ENCODE measurements at places on chromosomes 12 and 14.

DNA sequence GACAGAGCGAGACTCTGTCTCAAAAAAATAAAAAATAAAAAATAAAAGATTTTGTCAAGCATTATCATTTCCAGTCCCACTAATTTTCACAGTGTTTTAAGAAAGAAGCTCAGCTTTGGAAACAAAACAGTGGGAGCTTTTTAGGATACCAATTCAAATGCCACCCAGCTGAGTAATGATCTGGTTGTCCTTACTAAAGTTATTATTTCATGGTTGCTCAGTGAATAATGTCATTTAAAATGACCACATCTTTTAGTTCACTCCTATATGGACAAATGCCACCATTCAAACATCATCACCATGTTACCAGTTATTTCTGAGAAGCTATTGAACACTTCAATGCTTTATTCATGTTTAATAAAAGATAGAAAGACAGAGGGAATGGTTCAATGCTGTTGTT is 365.0 kb downstream of the CCER1 start:
- DNase-seq = no peak

GRCh38 chr12:118398940-118399339 is 22.6 kb downstream of the SUDS3 start:
- DNase-seq = no peak

GRCh38 chr12:109741970-109742703 is 28.5 kb downstream of the FAM222A start:
- no peak for DNase-seq

DNA sequence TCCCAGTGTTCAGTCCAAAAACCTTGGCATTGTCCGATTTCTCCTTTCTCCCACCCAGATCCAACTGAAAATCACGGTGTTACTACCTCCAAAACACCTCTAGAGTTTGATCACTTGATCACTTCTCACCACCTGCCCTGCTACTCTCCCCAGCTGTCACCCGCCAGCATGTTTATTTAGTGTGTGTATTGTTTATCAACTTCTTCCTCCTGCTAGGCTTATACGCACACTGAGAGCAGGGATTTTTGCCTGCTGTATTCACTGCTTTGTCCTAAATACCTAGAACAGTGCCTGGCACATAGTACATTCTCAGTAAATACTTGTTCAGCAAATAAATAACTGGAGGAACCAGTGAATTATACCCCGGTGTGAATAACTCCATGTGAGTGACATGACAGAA is 5.0 kb downstream of the BDKRB1 start:
- DNase-seq = no peak

GRCh38 chr14:36020120-36021029 is 156.1 kb downstream of the PTCSC3 start:
- no peak for DNase-seq

DNA sequence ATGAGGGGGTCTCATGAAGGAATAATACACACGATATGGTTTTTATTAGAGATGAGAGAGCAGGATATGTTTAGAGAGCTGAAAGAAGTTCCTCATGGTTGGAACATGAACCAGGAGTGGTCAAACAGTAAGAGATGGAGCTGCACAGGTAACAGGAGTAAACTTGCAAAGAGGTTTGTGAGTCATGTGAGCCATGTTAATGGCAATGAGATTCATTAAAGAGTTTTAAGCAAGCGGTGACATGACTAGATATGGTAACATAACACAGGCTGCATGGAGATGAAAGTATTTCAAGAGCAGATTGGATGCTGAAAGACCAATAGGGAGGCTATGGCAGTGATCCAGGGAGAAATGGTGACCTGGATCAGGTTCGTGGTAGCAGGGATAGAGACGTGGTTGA is 62.6 kb upstream of the SSTR1 start:
- DNase-seq = peak; percentile 96

GRCh38 chr12:56983386-56983785 is 23.0 kb downstream of the ZBTB39 start:
- DNase-seq = no peak

GRCh38 chr12:67594888-67595287 is 53.7 kb upstream of the DYRK2 start:
- DNase-seq = no peak

GRCh38 chr12:66341126-66341525 is 38.8 kb downstream of the HELB start:
- DNase-seq = no peak

DNA sequence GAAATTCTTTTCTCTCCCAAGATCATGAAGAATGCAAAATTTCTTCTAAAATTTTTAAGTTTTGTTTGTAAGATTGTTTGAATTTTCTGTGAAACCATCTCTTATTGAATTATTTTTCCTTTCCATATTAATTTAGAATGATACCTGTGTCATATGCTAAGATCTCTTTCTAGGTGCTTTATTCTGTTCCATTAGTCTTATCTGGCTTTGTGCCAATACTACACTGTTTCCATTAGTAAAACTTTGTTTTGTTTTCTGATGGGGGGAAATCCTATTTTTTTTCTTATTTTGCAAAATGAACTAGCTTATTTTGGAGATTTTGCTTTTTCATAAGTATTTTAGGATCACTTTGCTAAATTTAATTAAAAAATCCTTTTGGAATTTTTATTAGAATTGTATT is 193.9 kb downstream of the FUT8 start:
- no peak for DNase-seq

DNA sequence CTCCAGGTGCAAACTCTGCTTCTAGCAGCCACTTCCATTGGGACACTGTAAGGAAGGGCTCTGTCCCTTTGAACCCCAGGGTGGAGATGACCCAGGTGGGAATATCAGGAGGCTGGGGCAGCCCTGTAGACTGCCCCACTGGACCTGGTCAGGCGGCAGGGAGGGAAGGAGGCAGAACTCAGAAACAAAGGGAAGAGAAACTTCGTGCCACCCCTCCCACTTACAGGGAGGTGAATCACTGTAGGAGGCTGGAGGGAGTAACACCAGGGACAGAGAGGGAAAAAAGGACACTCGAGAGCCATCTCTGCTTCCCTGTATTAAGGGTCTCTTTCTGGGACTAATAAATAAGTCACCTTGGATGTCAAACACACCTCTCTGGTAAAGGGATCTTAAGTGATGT is 37.4 kb downstream of the ISCA2 start:
- no peak for DNase-seq
